ENCODE measurements at places on chromosomes 2 and 18.

GRCh38 chr2:205680067-205680466 lies 2.2 kb upstream of the NRP2 start:
- DNase-seq, result peak; percentile 68

GRCh38 chr18:12811191-12811950 lies 72.7 kb downstream of the PTPN2 start:
- DNase-seq, result no peak

- no peak for DNase-seq
Observed at GRCh38 chr2:219323434-219323833, 9.1 kb downstream of the RESP18 start.

GRCh38 chr2:30666266-30666874 lies 140.9 kb downstream of the CAPN13 start:
- DNase-seq, result peak; percentile 67

DNA sequence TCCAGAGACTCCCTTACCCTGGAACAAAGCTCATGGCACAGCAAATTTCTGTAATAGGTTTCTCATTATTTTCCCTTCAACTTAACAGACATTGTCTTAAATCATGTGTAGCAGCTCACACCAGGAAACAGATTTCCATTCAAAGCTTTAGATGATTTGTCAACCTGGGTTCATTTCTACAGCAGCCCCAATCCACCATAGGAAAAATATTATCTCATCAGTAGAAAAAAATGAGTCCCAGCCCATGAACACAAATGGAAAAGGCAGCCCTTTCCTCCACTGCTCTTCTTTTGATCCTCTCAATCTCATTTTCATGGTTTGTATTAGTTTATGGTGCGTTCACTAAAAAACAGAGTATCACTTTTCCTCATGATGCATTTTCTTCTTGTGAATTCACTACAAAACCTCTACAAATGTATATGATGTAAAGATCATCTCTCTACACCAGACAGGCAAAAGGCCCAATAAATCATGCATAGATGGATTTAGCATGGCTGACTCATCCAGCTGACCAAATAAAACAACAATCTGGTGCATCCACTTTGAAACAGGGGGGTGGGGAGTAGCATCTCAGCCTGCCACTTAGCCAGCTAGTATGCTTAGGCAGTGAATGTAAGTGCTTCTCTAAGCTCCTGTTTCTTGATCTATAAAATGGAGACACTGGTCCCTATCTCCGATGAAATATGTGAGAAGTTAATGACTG lies 78.6 kb downstream of the SATB2 start:
- DNase-seq, result peak; percentile 45

DNA sequence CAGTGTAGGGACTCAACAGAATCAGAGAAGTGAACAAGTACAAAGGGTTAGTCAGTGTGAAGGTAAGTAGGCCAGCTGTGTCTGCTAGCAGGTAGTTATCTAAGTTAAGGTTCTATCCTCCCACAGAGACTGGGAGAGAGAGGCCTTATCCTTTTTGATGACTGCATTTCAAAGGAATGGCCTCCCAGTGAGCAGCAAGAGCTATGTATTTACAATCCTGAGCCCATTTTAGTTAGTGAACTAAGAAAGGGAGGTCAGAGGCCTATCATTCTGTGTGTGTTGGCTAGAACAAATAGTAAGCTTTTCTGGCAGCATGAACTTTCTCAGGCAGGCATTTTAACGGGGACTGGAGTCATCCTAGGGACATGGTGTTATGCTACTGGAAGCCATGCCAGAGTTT lies 182.9 kb downstream of the VWC2L start:
- DNase-seq, result peak; percentile 30
